ENCODE measurements at places on chromosomes 3 and 15. TPM values are rescaled to one million over a fixed set of nuclear protein-coding genes. Genes with fewer than 3 reads are reported as not detected.

LRRK1 gene
- total RNA-seq = 12.4 TPM

SKOR1 gene
- total RNA-seq = not detected

SNTN gene
- not detected for total RNA-seq

GRCh38 chr3:12405432-12406272 lies 78.6 kb upstream of the TSEN2 start:
- peak; percentile 95 for DNase-seq

MASP1 gene
- not detected for total RNA-seq

- no peak for DNase-seq
These were observed 149.4 kb upstream of the KCNMB2 start for GRCh38 chr3:178386880-178387279.

DNA sequence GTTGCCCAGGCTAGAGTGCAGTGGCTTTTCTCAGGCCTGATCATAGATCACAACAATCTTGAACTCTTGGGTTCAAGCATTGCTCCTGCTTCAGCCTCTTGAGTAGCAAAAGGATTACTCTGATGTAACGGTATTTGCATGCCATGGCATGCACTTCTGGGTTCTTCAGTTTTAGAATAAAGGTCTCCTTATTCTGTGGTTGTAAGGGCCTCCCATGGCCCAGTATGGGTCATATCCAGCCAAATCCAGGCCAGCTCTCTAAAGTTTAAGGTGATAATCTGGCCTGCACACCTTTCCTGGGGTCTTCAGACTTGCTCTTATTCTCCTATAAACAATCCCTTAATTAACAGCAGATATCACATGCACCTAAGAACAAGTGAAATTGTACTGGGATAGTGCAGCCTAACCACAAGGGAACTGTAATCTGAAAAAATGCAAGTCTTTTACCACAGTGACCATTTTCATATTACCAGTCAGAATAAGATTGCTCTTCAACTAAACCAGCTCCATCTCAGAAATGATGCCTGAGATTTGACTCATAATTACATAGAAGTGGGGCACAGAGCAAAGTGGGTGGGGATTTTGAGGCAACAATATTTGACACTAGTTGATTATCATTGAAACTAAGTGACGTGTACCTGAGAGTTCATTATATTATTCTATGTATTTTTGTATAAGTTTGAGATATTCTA lies 25.4 kb downstream of the COMMD2 start:
- DNase-seq = no peak

GRCh38 chr3:16658004-16658924 lies 53.0 kb upstream of the DAZL start:
- DNase-seq = no peak

GRCh38 chr3:177358977-177359592 lies 161.8 kb upstream of the TBL1XR1 start:
- peak; percentile 60 for DNase-seq

CACNA1D gene
- total RNA-seq = not detected

- DNase-seq = no peak
These were observed 82.1 kb downstream of the GTF2E1 start for GRCh38 chr3:120824613-120825012.

DNA sequence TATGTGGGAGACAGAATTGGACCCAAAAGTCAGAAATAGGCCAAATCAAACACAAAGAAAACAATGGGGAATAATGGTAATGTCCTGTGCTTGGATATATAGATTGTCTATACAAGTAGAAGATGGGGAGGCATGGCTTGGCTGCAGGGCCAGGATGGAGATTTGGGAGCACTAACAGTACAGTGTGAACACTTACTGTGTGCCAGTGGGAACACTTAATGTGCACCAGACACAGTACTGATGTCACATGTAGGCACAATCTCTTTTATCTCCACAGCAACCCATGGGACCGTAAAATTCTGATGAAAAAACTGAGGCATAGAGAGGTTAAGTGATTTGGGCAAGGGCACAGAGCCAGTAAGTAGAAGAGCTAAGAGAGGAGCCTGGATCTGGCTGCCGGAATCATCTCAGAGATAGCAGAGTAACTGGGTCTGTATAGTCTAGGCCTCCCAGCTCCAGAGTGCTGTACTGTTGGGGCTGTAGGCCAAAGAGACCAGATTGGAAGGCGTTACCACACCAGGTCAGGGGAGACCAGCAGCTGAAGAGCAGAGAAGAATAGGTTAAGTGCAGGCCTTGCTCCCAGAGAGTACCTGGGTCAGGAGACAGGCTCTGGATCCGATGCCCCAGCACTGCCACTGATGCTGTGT lies 63.3 kb downstream of the RLBP1 start:
- no peak for DNase-seq

- no peak for DNase-seq
These were observed 25.3 kb upstream of the RNF111 start for GRCh38 chr15:58962136-58962535.

DNA sequence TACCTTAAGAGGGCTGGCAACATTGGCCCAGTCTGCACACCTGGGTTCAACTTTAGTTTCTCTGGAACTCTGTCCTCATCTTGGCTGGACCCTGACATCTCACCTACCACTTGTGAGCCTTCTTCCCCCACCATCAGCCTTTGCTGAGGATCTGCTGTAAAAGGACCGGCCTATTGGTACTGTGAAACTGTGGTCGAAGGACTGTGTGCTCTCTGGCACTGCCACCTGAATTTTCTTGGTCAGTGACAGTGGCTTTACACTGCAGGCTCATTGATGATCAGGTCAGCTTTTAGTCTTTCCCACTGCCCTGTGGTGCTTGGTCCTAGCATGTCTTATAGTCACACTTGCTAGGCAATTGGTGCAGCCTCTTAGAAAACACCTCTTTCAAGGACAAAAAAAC lies 86.9 kb downstream of the PEX5L start:
- DNase-seq = no peak

SLC9A9 gene
- total RNA-seq = 1.5 TPM

- no peak for DNase-seq
These were observed 92.9 kb downstream of the TPRA1 start for GRCh38 chr3:127497676-127498075.

SPATA12 gene
- total RNA-seq = 1.6 TPM

GLDN gene
- not detected for total RNA-seq

IQCF2 gene
- total RNA-seq = not detected

ACTRT3 gene
- total RNA-seq = not detected

CADPS gene
- 0.18 TPM for total RNA-seq

DNA sequence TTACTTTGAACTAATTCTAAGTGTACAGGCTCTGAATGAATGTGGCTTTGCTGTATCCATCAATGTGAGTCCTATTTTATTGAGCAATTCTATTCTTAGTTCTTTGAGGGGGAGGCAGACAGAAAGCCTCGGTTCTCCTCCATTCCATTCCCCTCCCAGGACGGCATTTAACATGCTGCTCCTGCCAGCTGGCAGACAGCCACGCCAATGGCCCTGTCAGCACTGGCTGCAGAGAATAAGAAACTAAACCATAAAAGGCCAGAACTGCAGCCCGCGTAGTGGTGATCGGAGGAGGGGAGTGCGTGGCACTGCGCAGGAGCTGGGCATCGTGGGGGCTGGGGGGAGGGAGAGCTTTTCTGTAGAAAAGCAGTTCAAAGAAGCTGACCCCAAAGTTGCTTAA lies 76.0 kb upstream of the HACD2 start:
- no peak for DNase-seq

GRCh38 chr15:31177951-31178350 lies 76.4 kb upstream of the TRPM1 start:
- peak; percentile 36 for DNase-seq

DYNLT2B gene
- 5.3 TPM for total RNA-seq

DNA sequence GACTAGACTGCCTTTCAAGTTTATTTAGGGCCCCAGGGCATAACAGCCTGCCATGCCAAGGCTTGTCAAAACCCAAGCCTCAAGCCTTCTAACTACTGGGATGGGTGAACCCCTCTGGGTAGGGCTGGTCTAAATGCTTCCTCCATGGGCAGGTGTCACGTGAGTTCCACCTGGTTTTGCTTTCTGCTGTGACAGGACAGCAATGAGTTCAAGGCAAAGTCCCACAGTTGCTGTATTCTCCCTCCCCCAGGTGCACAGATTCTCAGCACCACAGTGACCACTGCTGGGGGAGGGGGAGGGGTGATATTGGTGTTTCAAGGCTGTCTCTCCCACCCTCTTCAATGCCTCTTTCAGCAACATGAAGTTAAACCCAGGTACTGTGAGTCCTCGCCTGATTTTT lies 46.9 kb upstream of the UBE2Q2 start:
- no peak for DNase-seq

GRCh38 chr3:86782866-86783265 lies 208.1 kb downstream of the VGLL3 start:
- DNase-seq = no peak

- peak; percentile 56 for DNase-seq
These were observed 158.3 kb downstream of the SLCO3A1 start for GRCh38 chr15:92011611-92012367.

GRCh38 chr3:114566767-114567166 lies 272.9 kb downstream of the TIGIT start:
- DNase-seq = no peak

- DNase-seq = no peak
These were observed 6.1 kb upstream of the TMEM207 start for GRCh38 chr3:190455828-190456227.

GRCh38 chr3:5726621-5727020 lies 539.1 kb downstream of the EDEM1 start:
- DNase-seq = no peak

DNA sequence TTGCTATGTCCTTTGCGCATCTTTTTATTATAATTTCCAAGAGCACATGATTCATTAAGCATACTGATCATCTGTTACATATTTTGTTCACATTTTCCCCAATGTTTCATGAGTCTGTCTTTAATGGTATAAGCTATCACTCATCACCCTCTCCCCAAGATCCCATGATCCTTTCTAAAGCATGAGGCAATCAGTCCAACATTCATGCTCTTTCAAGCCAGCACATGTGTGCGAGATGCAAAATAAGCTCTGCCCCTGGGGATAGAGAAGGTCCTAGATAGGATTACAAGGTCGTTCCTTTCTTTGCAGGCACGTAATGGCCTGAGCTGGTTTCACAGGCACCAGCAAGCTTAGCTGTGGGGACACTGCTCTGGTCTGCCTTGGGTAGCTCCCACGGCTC lies 32.2 kb upstream of the B3GNT5 start:
- no peak for DNase-seq

GRCh38 chr3:140006331-140006730 lies 71.3 kb downstream of the CLSTN2 start:
- DNase-seq = no peak

DNA sequence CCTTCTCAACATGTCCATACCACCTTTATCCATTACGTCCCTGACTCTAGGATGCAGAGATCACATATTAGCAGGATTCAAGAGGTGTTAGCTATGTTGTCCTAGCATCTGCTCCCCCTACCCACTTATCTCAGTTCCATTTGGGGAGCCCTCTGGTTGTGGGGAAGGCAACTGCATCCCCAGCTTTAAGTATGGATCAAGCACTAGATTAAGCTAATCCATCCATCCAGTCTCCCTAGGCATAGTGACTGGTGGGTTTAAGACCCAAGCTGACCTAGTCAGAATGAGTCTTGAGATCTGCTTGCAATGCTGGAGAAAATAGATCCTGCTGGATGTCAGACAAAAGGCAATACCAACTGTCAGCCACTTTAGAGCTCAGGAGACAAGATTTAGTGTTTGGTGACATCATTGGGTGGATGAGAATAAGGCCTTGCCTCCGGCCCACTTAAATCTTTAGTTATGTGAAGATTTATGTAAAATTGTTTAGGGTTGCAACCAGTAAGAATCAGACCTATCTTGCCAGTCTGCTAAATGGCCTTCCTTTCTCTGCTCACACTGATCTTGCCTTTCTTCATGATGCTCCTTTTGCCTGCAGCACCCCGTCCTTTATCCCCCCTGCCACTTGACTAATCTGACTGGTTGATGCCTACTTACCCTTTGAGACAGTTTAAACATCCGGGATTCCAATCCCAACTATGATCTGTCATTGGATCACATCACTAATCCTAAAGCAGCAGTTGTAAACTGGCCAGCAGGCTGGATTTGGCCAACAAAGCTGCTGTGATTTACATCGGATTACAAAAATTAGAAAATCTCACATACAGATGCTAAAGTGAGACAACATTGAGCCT lies 2.1 kb upstream of the ISY1 start:
- DNase-seq = peak; percentile 28

EIF4A2 gene
- total RNA-seq = 581 TPM

DNA sequence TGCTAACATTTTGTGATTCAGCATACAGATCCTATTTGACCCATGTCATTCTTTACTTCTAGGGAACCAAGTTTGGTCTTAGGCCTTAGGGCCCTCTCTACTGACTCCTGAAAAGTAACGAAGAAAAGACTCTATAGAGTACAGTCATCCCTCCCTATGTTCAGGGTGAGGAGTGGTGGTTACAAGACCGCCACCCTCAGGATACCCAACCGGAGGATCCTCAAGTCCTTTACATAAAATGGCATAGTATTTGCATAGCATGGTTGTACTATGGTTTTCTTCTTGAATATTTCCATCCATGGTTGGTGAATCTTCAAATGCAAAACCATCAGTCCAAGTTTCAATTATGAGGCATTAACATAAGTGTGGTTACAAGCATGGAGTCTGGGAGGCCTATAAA lies 327.6 kb downstream of the FGF12 start:
- no peak for DNase-seq

- DNase-seq = no peak
These were observed 14.3 kb downstream of the TBC1D2B start for GRCh38 chr15:78063217-78063616.

- DNase-seq = no peak
These were observed 64.7 kb upstream of the IL12A start for GRCh38 chr3:159923956-159924355.

- DNase-seq = no peak
These were observed 130.8 kb upstream of the IL12A start for GRCh38 chr3:159857840-159858239.

CSK gene
- 39.3 TPM for total RNA-seq

DNA sequence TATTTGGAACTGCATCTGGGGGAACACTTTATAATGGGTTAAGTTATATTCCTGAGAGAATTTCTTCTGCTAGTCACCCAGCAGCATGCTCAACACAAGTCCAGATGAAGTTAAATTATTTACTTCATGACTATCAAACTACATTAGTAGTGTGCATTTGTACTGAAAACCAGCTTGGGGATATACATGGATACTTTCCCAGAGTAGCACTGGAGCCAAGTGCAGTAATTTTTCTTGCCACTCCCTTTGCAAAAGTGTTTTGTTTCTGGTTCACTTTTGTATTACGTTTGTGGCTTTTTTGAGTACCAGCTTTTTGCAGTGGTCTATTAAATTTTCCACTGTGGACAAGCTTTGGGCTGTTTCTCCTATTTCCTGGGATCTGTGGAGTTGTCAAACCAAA lies 243.0 kb downstream of the AGBL1 start:
- DNase-seq = no peak

GRCh38 chr15:95059346-95059905 lies 828.1 kb downstream of the MCTP2 start:
- no peak for DNase-seq

All from HT1080 (cell line).